ENCODE measurements at places on chromosomes 3 and 15.
A peak's percentile ranks its signal among the peaks of the same experiment; 100 is the strongest.

DNA sequence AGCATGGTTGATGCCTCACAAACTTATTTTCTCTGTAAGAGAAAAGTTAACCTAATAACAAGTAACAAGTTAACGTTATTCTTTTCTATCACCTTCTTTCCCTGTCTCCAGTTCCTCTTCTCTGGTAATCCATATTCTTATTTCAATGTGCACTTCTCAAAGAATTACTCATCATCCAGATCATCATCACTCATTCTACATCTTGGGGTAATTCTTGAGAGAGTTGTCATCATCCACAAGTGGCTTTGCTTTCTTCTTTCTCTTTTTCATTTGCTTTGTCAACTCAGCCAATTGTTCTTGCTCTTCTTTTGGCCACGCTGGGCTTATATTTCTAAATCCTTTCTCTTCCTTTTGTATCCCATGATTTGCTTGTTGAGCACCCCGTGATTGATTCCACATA lies 20.8 kb upstream of the RNF111 start:
- DNase-seq: no peak

DNA sequence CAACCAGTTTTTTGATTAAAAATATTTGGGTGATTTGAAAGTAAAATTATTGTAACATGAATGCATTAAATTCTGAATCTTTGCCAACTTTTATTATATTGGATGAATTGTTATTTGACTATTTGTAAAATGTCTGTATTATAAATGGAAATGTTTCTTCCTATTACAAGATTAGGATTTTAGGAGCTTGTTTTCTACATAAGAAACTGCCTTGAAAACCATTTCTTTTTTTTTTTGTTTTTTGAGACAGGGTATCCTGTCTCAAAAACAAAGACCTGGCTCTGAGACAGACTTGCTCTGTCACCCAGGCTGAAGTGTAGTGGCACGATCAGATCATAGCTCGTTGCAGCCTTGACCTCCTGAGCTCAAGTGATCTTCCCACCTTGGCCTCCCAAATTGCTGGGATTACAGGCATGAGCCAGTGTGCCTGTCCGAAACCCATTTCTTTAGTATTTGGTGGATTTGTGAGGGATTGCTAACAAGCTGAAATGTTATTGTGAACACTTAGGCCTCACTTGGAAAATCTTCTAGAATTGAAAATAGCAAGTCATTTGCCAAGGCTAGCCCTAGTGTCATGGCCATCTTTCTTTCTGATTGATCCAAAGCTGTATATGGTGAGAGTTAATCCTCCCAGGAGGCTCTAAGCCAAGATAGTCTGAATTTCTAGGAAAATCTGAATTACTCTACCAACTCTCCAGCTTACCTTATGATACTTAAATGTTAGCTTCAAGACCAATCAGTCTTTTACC lies 100.3 kb downstream of the FNDC3B start:
- no peak for DNase-seq

GRCh38 chr15:64246364-64247189 lies 83.8 kb upstream of the PPIB start:
- peak; percentile 72 for DNase-seq

GRCh38 chr3:122665881-122666280 lies 14.8 kb upstream of the PARP14 start:
- DNase-seq: no peak

GRCh38 chr3:30354972-30355371 lies 251.4 kb upstream of the TGFBR2 start:
- no peak for DNase-seq

- no peak for DNase-seq
These were observed 42.5 kb upstream of the KCNH8 start for GRCh38 chr3:19105826-19106225.

GRCh38 chr3:48427630-48427962 lies 2.3 kb downstream of the PLXNB1 start:
- no peak for DNase-seq

- DNase-seq: no peak
These were observed 444.7 kb upstream of the TPRG1 start for GRCh38 chr3:188727052-188727451.

GRCh38 chr3:52289338-52289746 lies 1.7 kb downstream of the GLYCTK start:
- DNase-seq: no peak

DNA sequence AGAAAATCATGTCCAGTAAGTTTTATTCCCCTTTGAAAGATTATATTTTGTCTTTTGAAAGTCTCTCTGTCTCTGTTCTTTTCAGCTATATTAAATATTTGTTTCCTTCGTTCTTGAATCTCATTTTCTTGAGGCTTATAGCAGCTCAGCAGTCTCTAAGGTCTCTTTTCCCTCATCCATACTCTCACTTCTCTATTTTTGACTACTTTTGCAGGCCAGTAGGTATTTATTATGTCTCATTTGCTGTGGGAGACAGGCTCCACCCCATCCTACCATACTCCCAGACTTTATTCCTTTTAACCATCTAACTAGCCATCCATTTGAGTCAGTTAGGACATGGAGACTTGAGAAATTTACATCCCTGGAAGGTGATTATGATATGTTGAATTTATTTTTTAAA lies 71.0 kb downstream of the FILIP1L start:
- DNase-seq: no peak

DNA sequence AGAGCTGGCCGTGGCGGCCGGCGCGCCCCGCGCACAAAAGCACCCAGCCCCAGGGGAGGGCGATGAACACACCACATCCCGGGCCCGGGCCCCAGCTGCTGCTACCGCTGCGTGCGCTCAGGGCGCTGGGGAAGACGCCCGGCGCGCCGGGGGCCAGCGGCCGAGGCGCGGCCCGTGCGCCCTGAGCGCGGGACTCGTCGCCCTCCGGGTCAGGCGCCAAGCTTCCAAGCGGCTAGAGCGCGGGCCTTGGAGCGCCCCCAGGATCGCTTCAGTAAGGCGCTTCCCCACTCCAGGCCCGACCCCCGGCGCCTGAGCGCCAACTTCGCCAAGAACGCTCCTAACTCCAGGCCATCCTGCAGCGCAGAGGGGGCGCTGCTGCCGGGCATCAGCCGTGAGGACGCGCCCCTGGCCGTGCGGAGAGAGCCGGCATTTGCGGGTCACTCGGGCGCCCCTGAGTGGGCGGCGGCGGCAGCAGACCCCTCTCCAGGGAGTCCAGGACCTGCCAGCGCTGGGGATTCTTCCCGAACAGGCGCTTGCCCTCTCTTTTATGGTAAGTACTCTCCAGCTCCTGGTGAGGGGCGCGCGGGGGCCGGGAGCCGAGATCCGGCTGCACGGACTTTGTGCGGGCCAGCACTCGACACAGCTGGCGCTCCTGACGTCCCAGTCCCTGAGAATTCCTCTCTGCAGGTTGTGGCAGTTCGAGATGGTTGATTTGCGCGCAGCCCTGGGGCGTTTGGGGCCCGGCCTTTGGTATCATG lies 475 bp downstream of the SPSB4 start:
- peak; percentile 7 for DNase-seq

- DNase-seq: peak; percentile 23
These were observed 317.4 kb upstream of the LRRFIP2 start for GRCh38 chr3:37491776-37492175.

DNA sequence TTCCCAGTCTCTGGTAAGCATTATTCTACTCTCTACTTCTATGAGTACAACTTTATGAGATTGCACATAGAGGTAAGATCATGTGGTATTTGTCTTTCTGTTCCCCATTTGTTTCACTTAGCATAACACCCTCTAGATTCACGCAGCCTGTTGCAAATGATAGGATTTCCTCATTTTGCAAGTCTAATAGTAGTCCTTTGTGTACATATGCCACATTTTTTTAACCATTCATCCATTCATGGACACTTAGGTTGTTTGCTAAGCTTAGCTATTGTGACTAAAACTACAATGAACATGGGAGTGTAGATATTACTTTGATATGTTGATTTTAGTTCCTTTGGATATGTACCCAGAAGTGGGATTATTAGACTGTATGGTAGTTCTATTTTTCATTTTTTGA lies 717.9 kb upstream of the ALCAM start:
- DNase-seq: no peak

DNA sequence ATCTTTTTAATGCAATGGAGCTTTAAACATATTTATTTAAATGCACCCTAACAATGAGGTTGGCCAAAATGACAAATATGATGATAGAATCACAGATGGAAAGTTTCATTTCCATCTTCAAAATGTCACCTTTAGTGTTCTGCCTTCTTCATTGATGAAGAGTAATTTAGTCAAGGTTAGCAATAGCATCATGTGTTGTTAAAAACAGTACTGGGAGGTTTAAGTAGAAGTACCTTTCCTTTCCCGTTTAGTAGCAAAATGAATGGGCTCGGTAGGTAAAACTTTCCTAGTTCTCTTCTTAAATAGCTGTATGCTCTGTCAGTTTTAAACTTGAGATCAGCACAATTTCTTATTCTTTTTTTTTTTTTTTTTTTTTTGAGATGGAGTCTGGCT lies 35.1 kb downstream of the EIF2AK4 start:
- DNase-seq: no peak

GRCh38 chr3:56826831-56827722 lies 25.3 kb upstream of the ARHGEF3 start:
- DNase-seq: no peak

- DNase-seq: no peak
These were observed 98.7 kb downstream of the UBE2E2 start for GRCh38 chr3:23301819-23302218.

DNA sequence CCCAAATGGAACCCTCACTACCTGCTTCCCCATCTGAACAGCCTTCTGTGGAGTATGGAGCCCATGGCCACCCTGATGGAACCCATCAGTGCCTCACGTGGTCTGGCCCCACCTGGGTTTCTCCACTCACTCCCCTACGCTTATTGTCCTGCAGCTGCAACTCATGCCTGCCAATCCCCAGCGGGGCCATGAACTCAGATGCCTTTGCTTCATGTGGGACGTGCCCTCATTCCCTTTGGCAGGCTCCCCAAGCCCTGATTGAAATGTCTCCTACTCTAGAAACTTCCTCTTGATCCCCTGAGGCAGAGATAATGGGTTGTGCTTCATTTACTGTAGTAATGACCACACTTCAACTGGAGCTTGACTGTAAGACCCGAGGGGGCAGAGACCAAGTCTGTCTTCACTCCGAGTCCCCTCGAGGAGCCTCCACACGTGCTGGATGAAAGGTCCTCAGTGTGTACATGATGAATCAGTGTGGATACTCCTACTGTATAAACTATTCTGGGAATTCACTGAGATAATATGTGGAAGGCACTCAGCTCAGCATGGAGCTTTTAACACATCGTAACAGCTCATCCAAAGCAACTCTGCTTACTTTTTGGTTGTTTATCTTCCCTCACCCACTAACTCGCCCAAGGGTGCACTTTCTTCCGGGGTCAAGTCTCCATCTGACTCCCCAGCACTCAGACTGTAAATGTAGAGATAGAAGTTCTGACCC lies 232.8 kb upstream of the BHLHE40 start:
- DNase-seq: peak; percentile 32

- peak; percentile 17 for DNase-seq
These were observed 133.6 kb upstream of the ICE2 start for GRCh38 chr15:60612400-60613048.

- no peak for DNase-seq
These were observed 49.6 kb upstream of the BNIP2 start for GRCh38 chr15:59738676-59739075.

- no peak for DNase-seq
These were observed 65.1 kb upstream of the C3orf49 start for GRCh38 chr3:63753995-63754394.

DNA sequence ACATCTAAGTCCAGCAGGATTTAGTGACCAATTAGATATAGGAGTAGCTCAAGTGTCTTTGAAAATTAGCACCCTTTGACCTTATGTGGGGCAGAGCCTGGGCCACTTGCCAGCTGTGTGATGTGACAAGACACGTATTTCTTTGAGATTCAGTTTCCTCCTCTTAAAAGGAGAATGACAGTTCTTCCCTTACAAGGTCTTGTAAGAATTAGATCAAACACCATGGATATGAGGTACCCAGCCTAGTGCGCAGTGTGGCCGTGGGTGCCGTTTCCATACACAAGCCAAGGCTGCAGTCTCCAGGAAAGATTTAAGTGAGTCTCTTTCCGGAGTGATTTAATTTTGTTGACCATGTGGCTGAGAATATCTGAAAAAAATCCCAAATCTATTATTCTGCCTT lies 46.3 kb downstream of the ARHGAP31 start:
- DNase-seq: no peak

DNA sequence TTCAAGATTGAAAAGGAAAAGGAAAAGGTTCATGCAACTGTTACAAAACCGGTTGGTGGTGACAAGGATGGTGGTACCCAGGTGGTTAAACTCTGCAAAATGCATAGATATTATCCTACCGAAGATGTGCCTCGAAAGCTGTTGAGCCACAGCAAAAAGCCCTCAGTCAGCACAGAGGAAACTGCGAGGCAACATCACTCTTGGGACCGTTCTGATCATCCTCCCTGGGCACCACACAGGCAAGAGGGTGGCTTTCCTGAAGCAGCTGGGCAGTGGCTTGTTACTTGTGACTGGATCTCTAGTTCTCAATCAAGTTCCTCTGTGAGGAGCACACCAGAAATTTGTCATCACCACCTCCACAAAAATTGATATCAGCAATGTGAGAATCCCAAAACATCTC lies 86.9 kb downstream of the PLCH1 start:
- DNase-seq: no peak

DNA sequence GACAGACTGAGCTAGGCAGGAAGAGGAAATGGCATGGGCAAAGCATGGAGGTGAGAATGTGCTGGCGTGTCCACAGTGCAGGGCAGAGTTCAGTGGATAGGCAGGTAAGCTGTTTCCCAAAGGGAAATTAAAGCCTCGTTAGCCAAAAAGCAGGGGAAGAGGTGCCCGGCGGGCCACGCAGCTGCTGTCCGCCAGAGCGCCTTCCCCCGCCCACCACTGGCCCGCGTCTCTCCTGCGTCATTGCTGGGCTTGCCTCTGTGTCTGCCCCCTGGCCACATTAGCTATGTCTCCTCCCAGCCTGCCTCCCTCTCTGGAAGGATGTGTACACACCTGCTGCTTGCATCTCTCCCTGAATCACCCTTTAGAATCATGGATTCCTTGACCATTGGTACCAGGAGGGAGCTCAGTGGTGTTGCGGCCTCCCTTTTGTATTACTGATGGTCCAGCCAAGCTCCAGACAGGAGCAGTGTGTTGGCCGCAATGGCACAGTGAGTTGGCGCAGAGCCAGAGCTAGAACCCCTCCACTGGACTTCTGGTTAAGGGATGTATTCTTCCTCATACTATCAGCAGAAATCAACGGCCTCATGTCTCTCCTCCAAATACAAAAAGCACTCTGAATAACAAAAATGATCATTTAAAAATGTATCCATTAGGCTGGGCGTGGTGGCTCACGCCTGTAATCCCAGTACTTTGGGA lies 26.6 kb downstream of the SLC28A1 start:
- DNase-seq: no peak

GRCh38 chr15:60546744-60547143 lies 67.8 kb upstream of the ICE2 start:
- DNase-seq: no peak

GRCh38 chr3:17592956-17593355 lies 149.5 kb downstream of the TBC1D5 start:
- DNase-seq: no peak

- peak; percentile 45 for DNase-seq
These were observed 43.0 kb upstream of the TLE3 start for GRCh38 chr15:70140543-70141375.

DNA sequence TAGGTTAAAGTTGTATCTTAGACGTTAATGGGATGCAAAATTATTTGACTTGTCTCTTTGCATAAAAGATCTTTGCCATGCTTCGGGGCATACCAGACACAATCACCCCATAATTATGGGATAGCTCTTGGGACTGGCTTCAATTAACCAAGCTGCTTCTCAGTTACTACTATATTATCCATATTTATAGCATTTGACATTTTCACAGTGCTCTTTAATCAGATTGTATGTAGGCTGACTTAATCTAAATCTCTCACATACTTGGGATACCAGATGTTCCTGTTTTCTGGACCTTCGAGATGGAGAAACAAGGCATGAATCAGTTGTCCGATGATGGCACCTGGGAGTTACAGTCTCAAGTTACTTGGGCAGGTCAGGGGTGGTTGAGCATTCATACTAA lies 27.2 kb upstream of the ABHD17C start:
- DNase-seq: no peak

Data from fibroblast of the aortic adventitia (primary cell).